ENCODE measurements at places on chromosomes 16 and 17.

DNA sequence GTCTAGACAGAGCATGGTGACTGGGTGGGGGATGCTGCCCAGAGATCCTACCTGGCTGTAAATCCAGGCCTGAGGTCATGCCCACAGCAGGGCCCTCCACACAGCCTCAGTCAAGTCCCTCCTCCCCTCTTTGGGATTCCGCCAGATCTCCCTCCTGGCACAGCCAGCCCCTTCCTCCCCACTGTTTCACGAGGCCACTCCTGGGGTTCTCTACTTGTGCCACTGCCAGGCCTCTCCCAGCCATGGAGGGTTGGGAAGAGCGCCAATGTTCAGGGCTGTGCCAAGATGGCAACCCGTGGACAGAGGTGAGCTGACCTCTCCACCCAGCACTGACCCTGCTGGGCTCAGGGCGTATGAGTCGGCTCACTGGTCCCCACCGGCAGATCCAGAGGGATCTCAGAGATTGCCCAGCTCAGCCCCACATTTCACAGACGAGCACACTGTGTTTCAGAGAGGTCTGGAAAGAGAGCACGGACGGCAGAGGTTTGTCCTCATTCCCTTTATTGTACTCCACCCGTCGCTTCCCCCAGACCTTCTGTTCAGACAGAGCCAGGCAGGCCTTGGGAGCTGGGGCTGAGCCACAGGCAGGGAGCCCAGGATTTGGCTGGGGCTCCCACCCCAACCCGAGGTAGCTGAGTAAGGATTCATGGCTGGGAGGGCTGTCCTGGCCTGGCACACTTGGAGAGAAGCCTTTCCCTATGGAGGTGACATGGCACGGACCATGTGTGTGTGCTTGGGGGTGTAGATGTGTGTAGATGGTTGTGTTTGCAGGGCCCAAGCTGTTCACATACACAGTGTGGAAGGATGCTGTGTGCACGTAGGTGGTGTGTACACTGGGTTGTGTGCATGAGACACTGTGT lies 3.5 kb upstream of the CAMKK1 start:
- DNase-seq: no peak

DNA sequence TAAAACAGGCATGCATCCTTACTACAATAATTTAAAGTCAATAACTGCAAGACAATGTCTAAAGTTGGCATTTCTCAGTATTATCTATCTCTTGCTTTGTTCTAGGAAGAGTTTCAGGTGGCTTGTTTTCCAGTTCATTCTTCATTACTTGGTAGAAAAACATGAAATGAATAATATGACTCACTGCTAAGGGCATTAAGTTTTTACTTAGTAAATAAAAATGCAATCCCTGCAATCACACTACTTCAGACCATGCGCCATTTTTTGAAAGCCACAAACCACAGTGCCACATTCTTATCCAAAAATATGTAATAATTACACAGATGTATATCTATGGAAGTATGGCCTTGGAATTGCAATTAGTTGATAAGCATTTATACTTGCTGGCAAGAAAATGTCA lies 55.4 kb downstream of the CREBBP start:
- no peak for DNase-seq

- DNase-seq: no peak
Measured at GRCh38 chr17:70493277-70493874, 324.0 kb downstream of the KCNJ2 start.

DNA sequence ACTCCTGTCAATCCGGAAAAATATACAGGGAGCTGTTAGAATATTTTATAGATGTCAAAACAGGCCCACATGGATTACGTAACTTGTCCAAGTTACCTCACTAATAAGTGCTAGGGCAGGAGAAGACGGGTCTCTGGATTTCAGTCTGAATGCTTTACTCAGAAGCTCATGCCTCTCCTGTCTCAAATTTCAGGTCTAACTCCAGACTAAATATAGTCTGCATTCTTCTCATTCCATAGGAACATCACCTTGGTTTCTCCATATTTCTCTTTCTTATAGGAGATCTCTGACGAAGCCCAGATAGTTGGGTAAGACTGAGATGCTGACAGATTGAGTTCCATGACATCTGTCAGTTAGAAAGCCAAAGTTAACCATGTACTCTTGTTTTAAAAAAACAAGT lies 174.2 kb downstream of the STX8 start:
- no peak for DNase-seq

DNA sequence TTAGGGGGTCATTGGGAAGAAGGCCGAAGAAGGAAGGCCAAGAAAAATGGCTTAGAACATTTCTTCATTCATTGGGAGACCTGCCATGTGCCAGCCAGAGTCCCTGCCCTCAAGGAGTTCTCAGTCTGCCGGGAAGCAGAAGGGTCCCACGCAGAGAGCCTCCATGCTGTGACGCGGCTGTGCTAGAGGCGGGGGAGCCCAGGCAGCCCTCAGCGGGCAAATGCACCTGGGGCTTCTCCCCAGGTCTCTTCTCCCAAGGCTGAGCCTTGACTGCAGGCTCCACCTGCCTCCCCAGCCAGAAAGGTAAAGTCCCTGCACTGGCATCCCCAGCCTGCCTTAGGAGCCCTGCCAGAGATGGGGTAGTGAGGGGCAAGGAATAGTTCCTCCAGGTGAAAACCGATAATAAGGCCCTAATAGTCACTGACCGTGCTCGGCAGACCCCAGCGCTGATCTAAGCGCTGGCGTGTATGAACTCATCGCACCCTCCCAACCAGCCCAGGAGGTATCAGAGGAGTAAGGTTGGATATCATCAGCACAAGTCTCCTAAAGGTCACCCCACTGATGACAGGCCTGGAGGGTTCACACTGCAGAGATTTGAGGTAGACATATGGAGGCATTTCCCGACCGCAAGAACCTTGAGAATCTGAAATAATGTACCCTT lies 6.0 kb upstream of the CDR2L start:
- DNase-seq: no peak

DNA sequence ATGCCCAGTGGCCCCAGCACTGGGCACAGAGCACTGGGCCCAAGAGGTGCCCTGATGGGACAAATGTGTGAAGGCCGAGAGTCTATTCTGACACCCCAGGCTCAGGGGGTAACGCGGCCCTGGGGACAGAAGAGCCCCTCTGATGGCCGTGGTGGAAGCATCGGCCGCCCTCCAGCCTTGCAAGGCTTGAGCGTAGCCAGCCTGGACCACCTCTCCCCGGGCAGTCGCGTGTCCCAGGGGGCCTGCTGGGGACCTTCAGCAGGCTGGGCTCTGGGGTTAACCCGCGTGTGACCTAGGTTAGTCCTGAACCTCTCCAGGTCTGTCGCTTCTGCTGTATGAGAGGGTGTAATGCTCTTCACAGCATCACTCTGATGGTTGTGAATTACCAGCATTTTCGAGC lies 40.8 kb downstream of the NOS2 start:
- DNase-seq: no peak

DNA sequence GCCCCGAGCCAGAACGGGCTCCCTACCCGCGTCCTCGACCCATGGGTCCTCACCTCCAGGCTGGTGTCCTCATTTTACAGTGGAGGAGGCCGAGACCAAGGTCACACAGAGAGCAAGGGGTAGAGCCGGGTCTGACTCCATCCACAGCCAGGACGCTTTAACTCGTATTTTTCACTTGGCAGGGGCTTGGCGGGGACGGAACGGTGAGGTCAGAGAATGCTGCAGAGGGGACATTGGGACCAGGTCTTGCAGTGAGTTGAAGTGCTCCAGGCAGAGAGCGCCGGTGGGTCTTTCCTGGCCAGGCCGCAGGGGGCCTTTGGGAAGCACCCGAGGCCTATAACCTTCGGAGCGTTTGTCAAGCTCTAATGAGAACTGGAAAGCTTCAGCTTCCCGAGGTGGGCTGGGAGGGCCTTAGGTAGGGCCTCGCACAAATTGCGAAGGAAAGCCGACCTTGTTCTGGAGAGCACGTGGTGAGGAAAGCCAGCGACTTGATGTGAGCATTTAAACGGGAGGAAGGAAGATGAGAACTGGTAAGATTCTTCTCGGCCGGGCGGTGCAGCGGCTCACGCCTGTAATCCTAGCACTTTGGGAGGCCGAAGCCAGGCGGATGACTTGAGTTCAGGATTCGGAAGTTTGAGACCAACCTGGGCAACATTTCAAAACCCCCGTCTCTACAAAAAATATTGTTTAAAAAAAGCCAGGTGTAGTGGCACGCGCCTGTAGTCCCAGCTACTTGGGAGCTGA lies 908 bp upstream of the CLUH start:
- no peak for DNase-seq

- no peak for DNase-seq
Measured at GRCh38 chr17:73071066-73071999, 21.2 kb downstream of the SLC39A11 start.

GRCh38 chr16:58502217-58502921 lies 2.4 kb downstream of the NDRG4 start:
- no peak for DNase-seq

DNA sequence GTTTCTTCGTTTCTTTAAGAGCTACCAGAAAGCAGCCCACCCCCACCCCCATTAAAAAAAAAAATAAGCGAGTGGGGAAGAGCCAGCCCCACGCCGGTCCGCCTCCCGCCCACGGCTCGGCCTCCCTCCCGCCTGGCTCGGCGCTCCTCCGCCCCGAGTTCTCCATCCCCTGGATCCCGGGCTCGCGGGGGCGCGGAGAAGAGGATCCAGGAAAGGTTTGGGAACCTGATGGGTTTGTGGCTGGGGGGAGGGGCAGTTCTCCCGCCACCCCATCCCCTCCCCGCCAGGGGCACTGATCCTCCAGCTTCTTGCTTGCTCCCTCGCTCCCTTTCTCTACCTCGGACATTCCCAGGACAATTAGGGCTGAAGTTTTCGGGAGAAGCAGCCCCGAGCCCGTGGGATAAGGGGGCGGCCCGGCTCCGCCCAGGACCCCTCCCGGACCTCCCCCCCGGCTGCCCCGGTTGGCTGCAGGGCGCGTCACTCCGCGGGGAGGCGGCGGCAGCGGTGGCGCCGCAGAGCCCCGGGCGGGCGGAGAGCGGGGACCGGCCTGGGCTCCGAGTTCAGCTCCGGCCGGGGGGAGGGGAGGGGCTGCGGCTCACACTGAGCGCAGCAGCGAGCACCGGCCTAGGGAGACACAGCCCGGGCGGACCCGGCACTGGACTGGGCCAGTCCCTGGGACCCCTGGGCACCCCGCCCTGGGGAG lies 1.0 kb upstream of the SALL1 start:
- DNase-seq: peak; percentile 53

DNA sequence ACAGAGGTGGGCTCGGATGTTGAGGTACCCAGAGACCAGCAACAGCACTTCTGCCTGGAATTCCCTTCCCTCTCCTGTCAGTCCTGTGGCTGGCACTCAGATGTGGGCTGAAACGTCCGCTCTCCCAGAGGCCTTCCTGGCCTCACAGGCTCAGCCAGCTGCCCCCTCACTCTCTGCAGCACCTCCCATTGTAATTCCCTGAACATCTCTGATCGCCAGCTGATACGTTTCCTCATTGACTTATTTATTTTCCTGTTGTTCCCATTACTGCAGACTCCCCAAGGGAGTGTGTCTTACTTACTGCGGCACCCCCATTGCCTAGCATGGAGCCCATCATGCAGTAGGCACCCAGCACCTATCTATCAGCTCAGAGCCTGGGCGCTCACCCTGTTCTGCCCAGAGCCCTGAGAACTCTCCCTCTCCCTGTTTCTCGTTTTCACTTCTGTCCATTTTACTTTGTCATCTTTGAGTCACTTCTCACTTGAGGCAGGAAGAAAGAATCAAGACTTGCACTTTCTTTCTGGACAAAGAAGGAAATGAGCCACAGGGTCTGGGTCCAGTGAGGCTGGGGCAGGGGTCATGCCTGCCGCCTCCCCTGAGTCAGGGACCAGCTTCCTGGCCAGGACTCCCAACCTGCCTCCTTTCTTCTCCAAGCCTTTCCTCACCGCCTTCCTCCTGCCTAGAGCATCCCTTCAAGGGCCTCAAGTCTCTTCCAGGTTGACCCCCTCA lies 10.2 kb downstream of the CDH5 start:
- no peak for DNase-seq

GRCh38 chr17:72816406-72816805 lies 276.1 kb downstream of the SLC39A11 start:
- DNase-seq: no peak

- no peak for DNase-seq
Measured at GRCh38 chr17:81877569-81877968, 6.4 kb upstream of the ARHGDIA start.

DNA sequence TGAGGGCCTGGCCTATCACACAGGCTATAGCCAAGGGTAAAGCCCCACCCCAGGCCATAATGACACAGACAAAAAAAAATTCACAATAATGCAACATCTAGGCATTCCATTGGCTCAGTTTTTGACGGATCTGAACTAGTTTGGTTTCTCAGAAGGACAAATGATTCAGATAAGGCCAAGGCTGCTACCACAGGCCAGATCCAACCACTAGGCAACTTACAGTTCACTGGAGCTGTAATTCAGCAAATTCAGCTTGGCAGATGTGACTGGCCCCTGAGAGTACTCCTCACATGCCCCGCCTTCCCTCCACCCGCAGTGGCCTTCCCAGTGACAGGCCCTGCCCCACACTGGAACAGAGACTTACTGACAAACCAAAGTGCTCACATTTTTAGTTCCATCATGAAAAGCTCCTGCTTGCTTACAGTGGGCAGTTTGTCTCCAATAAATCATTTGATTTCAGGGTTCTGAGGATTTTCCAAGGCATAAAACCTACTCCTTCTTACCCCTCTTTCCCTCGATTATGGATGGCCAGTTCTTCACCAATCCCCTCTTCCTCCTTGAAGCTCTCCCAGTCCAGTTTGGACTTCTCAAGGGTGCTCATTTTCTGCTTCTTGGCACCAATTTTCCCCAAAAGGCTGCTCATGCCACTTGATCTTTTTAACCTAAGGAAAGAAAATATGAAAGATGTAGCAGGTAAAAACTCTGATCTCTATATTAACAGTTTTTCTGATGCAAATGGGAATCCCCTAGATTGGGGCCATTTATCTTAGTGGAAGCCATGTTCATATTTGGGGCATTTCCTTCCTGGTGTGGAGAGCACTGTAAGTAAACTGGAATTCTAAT lies 53.3 kb upstream of the BCAR1 start:
- DNase-seq: no peak

- no peak for DNase-seq
Measured at GRCh38 chr17:20028443-20028842, 19.3 kb downstream of the SPECC1 start.

DNA sequence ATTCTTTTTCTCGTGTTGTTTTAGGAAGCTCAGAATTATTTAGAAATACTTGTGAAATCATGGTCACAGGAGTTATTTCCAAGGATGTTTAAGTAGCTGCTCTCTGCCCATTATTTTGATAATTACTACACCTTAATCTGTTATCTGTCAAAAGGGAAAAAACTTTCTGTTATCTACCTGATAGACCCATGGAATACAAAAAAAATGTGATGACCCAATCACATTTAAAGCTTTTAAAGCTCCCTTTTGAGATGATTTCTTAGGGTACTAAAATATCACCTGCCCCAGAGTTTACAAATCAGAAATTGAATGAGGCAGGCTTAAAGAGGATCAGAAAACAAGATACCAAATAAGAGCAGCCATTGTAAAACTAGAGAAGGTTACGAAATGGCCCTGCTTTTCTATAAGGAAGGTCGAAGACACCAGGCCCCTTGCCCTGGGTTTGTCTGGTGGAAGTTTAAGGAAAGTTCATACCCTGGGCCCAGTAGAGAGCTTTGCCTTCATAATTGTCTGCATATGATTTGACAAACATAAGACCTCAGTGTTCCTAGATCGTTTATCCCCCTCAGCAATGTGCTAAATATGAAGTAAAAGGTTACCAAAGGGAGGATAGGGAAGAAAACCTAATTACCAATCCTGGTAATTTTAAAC lies 149.9 kb upstream of the TBX2 start:
- DNase-seq: no peak

GRCh38 chr16:12971241-12971640 lies 69.8 kb downstream of the SHISA9 start:
- no peak for DNase-seq

GRCh38 chr17:61314368-61315078 lies 85.1 kb upstream of the TBX2 start:
- no peak for DNase-seq
